Esophagus squamous epithelium (tissue), 5 donors: ENCODE measurements at places on chromosomes 3 and 15.

- DNase-seq = no peak
These were observed 234.8 kb downstream of the PTPRG start for GRCh38 chr3:61796088-61796680.

DNA sequence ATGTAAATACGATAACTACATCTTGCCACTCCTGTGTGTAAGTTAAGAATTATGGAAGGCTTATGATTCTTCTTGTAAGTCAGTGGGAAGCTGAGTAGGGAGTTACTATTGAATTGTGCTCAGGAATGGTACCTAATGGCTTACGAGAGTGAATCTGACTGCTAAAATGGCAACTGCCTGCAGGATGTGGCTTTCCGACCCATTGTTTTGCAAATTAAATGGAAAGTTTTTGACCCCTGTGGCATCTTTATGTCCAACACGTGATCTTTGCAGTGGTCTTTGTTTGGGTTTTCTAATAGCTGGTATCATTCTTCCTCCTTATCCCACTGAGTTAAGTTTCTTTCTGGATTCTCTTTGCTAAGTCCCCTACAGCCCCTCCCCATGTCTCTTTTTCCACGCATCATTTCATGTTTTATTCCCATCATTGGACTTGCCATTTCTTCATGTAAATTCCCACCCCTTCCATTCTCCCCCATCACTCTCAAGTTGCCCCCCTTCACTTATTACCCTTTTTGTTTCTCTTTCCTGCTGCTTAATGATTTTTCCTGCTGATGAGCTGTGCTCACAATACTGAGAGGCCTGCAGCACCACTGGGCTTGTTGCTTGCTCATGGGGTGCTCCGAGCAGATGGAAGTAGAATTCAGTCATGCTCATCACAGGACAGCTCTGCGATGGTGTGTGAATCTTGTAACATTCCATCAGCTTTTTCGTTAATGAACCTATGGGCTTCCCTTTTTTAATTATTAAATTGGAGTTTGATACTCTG lies 428.2 kb upstream of the IL12A start:
- no peak for DNase-seq

DNA sequence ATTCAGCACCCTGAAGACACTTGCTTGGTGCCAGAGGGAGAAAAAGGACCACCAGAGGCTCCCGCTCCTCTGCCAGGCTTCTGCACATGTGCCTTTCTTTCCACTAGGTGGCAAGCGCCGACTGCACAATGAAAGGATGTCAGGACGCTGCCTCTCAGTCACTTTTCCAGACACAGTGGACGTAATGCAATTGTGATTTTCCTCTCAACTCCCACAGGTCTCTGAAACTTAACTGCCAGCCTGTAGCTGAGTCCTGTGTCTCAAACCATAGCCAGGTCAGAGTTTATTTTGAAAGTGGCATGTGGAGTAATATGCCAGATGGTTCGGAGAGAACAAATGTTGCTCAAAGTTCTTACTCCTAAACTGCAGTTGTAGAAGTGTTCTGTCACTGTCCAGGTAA lies 162.9 kb downstream of the ITPR1 start:
- DNase-seq = no peak

- no peak for DNase-seq
These were observed 97.2 kb downstream of the SEMA5B start for GRCh38 chr3:122930063-122930997.

DNA sequence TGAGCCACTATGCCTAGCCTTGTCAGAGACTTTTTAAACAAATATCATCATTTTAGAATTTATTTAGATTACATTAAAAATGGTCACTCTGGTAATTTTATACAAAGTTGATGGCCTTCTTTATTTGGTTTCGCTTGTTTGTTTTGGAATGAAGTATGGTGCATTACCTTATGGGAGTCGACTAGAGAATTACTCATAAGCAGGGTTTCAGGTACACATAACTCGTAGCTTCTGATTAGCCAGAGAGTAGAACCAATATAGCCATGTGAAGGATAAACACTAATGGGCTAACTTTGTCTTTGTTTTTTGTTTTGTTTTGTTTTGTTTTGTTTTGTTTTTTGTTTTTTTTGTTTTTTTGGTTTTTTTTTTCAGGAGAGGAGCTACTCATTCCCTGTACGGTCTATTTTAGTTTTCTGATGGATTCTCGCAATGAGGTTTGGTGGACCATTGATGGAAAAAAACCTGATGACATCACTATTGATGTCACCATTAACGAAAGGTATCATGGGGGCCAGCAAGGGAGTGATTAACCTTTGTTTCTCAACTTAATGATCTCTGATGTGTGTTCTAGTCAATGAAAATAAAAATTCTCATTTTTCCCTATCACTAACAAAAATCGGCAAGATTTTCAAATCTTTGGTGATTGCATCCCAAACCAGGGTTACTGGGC lies 113.2 kb downstream of the IL1RAP start:
- no peak for DNase-seq

- DNase-seq = no peak
These were observed 12.3 kb upstream of the MFSD1 start for GRCh38 chr3:158789592-158789991.

GRCh38 chr3:155852341-155852740 lies 1.9 kb downstream of the SLC33A1 start:
- no peak for DNase-seq

- no peak for DNase-seq
These were observed 91.6 kb downstream of the LRRK1 start for GRCh38 chr15:101010781-101011180.

DNA sequence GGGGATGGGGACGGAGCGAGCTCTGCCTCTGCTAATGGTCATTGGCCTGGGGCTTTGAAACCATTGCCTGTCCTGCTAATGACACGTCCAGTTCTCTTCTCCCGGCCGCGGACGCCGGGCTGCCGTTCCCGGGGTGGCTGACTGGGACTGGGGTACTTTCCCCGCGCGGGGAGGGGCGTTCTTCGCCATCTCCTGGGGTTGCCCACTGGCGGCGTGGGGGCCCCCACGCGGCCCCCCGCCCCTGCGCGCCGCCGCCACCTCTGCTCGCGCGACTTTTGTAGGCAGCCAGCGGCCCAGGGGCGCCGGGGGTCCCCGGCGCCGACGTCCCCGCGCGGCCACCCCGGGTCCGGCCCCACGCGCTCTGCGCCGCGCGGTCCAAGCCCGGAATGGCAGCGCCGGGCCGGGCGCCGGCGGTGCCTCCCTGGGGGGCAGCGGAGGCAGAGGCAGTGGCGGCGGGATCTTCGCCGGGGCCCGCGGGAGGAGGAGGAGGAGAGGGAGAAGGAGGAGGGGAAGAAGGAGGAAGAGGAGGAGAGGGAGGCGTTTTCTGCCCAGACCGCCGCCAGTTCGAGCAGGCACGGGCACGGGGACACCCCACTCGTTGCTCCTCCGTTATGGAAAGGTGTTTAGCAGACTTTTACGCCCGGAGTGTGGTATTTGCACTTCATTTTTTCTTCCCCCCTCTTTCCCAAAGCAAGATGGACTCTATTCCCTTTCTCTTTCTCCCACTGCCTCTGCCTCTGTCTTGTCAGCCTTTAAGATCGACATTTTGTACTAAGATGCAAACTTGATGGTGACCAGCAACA lies 2.3 kb downstream of the BBX start:
- DNase-seq = peak; percentile 14

- DNase-seq = no peak
These were observed 15.0 kb upstream of the BCHE start for GRCh38 chr3:165852191-165852590.

GRCh38 chr3:127100459-127101410 lies 92.2 kb upstream of the PRR23E start:
- no peak for DNase-seq
